Stimulated activated CD8-positive, alpha-beta memory T cell treated with anti-CD3 and anti-CD28 coated beads, Interleukin-7, amount 100 ng/mL, for 1 hour (primary cell): ENCODE measurements at places on chromosomes 16 and 17.

DNA sequence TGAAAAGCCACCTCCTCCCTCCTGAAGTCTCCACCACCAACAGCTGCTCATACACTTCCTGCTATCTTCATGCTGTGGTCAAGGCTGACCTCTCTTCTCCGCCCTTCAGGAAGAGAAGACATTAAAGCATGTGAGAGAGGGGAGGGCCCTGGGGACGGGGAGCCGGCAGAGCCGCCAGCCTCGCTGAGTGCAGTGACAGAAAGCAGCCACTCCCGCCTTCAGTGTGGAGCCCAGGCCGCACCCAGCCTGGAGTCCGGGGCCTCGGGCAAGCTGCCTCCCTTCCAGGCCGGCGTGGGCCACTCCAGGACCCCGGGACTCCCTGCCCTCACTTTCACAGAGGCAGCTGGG lies 94.7 kb upstream of the TNRC6C start:
- DNase-seq: no peak

GRCh38 chr16:87705771-87706277 lies 60.0 kb downstream of the KLHDC4 start:
- no peak for DNase-seq

DNA sequence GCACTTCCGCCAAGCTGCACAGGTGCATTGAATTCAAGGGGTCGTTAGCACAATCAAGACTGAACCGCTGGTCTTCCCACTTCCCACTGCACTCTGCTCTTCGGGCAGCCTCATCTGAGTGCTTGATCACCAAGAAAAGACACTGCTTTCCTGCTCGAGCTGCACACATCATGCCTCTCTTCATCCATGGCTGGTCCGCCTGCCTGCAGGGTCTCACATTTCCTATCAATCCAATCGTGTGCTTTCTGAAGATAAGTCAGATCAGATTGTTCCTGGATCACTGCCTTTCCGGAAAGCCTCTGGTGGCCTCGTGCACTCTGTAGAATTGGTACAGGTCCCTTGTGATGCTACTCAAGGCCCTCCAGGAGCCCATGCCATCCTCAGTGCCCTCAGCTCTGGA lies 30.8 kb upstream of the HSBP1 start:
- DNase-seq: no peak

DNA sequence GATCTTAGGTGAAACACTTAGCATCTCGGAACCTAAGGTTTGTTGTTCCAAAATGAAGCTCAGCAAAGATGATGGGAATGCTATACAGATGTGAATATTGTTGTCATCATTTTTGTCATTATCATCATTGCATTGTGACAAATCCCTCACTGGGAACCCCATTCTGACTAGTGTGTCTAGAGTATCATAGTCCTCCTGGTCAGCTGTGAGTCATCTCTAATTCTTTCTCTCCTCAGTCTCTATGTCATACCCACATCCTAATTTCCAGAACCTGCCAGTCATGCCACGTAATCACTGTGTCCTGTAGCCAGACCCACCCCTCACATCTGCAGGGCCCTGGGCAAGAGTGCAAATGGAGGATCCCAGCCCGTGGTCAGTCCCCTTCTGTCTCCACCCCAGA lies 60.5 kb upstream of the CLEC3A start:
- no peak for DNase-seq

GRCh38 chr17:79748295-79749099 lies 17.8 kb downstream of the ENPP7 start:
- DNase-seq: no peak

DNA sequence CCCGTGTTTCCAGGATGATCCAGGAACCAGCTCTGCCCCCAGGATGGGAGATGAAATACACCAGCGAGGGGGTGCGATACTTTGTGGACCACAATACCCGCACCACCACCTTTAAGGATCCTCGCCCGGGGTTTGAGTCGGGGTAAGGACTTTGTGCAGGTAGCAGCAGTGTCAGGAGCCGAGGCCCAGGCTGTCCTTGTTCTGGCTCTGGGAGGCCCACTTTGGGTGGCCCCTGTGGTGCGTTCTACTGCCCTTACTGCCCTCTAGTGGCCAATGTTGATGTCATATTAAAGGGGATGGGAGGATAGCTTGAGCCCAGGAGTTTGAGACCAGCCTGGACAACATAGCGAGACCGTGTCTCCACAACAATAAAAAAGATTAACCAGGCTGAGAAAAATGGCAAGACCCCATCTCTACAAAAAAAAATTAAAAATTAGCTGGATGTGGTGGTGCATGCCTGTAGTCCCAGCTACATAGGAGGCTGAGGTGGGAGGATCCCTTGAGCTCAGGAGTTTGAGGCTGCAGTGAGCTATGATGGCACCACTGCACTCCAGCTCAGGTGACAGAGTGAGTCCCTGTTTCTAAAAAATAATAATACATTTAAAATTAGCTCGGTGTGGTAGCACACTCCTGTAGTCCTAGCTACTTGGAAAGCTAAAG lies 20.9 kb upstream of the CLEC18A start:
- no peak for DNase-seq

- no peak for DNase-seq
Observed at GRCh38 chr16:54050459-54051210, 236.0 kb downstream of the IRX3 start.

- no peak for DNase-seq
Observed at GRCh38 chr17:16919663-16920627, 52.0 kb downstream of the TNFRSF13B start.

- DNase-seq: no peak
Observed at GRCh38 chr16:12086822-12087221, 110.3 kb downstream of the SNX29 start.

- DNase-seq: no peak
Observed at GRCh38 chr17:78401891-78402290, 23.4 kb downstream of the PGS1 start.

GRCh38 chr16:55821210-55821609 lies 11.7 kb downstream of the CES1 start:
- DNase-seq: no peak

DNA sequence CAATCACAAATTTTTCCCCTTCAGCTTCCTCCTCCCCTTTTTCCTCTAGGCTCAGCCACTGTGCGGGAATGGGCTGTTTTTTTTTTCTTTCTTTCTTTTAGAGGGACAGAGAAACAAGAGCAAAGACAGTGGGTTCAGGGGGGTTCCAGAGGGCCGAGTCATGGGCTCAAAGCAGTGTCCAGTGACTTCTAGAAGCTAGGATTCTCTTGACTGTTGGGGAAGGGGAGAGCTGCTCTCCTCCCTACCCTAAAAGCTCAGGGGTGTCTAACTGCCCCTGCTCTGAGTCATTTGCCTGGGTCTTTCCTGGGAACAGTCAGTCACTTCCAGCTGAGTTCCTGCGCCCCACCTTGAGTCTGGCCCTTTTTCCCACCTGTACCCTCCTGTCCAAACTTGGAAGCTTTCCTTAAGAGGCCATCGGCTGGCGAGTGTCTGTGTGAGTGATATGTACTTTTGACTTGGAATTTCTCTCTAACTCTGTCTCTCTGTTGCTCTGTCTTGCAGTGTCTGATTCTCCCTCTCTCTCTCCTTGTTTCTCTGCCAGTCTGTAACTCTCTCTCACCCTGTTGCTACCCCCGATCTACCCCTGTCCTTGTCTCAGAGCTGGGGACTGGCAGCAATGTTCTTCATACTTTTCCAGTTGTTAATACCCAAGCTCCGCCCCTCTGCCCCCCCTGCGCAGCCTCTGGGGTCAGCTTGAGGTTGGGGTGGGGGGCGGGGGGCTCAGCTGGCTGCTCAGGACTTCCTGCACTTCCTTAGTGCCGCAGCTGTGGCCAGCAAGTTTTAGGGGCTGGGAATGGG lies 2.4 kb downstream of the THRA start:
- no peak for DNase-seq

DNA sequence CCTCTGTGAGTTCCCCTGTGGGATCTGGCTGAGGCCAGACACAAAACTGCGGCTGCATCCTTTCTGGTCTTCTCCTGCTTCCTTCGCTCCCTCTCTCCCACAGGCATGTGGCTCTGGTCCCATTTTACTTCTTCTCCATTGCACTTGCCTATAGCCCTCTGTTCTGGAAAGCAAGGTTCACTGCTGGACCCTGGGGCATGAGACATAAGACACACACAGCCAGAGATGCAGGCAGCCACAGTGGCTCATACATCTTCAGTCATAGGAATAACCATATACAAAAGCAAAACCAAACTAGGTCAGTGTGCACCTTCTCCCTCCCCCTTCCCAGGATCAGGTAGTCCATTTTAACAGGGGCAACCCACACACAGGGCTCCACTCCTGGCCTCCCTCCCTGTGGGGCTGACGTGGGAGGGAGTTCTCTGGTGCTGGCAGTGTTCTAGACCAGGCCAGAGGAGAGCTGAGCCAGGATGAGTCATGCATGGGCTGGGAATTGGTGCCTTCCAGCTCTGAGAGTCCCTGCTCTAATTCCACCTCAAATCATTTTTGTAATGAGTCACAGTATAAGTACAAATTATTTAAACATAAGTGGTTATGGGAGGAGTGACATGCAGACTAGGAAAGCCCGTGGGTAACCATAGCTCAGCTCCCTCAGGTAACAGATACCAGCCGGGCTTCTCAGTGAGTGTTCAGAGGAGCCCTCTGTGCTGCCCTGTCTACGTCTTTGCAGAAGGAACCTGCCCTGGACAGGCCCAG lies 58.0 kb downstream of the ASIC2 start:
- DNase-seq: no peak

GRCh38 chr17:57296231-57296630 lies 39.9 kb downstream of the MSI2 start:
- DNase-seq: no peak

- no peak for DNase-seq
Observed at GRCh38 chr17:71850812-71851211, 270.0 kb upstream of the SOX9 start.

DNA sequence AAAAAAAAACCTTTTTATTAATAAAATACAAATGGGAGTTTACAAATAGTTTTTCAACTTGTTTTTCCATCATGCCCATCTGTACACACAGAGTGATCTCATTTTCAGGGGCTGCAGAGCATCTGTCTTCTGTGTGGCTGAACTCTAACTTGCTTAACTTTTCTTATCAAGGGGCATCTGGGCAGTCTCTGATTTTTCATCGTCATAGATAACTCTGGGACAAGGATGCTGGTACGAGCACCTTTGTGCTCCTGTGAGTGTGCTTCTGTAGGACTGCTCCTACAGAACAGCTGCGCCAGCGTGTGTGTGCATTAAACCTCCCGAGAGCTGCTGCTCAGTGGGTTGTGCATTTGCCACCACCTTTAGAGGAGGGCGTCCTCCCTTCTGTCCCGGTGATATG lies 34.6 kb upstream of the TAC4 start:
- no peak for DNase-seq

GRCh38 chr17:73952082-73952479 lies 251.4 kb upstream of the RPL38 start:
- DNase-seq: no peak

DNA sequence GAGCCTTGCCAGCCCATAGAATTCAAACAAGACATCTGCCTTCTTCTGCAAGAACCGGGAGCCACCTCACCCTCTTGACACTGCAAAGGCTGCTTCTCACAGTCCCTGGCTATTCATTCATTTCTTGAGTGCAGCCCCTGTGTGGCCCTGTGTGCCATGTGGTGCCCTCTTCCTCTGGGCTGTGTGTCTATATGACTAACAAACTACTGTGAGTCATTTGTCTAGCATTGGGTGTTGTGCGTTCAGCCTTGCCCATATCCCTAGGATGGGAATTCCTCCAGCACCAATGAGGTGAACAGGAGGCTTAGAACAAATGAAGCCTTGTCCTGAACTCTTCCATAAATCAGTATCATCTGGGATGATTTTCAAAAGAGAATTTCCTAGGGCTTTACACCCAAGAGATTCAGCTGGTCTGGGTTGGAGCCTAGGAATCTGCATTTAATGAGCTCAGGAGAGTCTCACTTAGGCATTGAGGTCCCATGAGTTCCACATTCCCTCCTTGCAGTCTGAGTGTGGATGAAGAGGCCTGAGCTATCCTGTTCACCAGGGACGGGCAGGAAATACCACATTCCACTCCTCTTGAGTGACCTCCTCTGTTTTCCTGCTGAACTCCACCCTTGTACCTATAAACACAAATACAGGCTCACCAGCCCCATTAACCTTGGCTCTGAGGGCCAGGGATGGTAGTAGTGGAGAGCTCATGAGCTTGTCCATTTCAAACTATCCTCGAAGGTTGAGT lies 308.7 kb upstream of the N4BP1 start:
- no peak for DNase-seq

GRCh38 chr16:19940195-19940594 lies 55.5 kb upstream of the GPRC5B start:
- no peak for DNase-seq

GRCh38 chr17:41048441-41048840 lies 1.3 kb upstream of the KRTAP2-1 start:
- no peak for DNase-seq

- DNase-seq: no peak
Observed at GRCh38 chr16:72367851-72368250, 195.9 kb upstream of the PMFBP1 start.

- no peak for DNase-seq
Observed at GRCh38 chr16:11679250-11679649, 11.0 kb downstream of the SNN start.

GRCh38 chr17:13107676-13108235 lies 89.9 kb upstream of the ELAC2 start:
- DNase-seq: no peak

DNA sequence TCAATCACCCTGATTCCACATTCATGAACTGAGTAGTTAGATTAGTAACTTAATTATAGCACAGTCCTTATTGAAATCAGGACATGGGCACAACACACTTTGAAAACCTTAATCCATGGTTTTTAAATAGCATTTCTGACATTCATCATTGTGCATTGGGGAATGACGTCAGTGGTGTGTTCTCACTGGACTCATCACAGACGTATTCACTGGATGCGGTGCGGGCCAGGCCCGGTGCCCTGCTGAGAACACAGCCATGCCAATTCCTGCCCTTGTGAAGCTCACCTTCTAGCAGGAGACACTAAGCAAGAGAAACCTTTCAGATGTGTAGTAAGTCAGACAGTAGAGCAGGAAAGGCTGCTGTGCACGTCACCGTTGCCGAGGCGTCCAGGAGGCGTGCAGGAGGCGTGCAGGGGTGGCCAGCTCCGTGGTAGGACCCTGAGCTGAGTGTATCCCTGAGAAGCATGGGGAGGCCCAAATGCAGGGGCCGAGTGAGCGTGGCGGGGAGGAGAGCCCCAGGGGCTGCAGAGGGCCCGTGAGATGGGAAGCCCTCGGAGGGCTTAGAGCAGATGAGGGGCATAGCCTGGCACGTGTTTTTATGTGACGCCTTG lies 12.9 kb downstream of the BANP start:
- no peak for DNase-seq

DNA sequence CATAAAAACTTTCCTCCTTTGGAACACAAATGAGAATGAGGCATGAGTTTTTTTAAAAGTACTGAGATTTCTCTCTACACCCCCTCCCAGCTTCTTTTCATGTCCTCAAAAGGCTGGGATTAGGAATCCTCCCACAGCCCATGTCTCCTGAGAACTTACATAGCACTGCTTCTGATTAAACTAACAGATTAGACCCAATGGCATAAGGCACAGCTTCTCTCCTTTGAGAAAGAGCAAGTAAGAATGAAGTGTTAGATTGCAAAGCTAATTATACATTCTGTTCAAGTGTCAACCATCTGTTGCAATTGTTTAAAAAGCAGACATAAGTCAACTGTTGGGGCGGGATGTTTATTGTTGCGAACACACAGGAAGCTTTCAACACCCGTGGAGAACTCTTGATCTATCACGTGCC lies 715.1 kb downstream of the CDH11 start:
- no peak for DNase-seq

- no peak for DNase-seq
Observed at GRCh38 chr16:61891460-61891859, 144.8 kb downstream of the CDH8 start.
